CD8-positive, alpha-beta T cell (primary cell): ENCODE measurements at places on chromosomes 7 and 10. TPM values are rescaled to one million over a fixed set of nuclear protein-coding genes. Genes with fewer than 3 reads are reported as not detected.

GRID2IP gene
- 0.25 TPM for total RNA-seq

SEMA4G gene
- 0.35 TPM for total RNA-seq

NPC1L1 gene
- not detected for total RNA-seq

ADIRF gene
- not detected for total RNA-seq
